ENCODE measurements at places on chromosomes 2 and 18.

DNA sequence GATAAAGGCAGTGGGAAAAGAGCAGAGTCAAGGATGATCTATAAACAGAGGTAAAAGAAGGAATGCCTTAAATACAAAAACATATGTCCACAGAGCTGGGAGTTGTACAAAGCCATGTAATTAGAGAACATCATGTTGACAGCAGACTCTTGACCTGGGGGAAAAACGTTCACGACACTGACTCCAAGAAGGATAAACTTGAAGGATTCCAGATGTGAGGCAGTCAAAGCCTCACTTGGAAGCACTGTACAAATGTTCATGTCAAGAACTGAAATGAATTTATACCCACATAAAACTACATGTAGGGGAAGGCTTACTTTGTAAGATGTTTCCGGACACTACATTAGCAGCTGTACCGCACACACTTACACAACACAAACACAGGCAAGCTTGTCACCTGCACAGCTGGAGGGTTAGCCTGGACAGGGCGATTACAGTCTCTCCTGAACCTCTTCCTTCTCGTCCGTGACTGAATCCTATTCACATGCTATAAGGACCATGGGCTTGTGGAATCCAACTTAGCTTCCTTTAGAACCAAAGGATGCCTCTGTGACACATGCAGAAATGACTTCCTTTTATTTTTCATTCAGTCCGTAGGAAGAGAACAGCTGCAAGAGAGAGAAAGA, 88.6 kb downstream of the SH3YL1 start:
- no peak for DNase-seq

- DNase-seq, result no peak
Measured at GRCh38 chr2:176652300-176653182, 383.3 kb downstream of the MTX2 start.

DNA sequence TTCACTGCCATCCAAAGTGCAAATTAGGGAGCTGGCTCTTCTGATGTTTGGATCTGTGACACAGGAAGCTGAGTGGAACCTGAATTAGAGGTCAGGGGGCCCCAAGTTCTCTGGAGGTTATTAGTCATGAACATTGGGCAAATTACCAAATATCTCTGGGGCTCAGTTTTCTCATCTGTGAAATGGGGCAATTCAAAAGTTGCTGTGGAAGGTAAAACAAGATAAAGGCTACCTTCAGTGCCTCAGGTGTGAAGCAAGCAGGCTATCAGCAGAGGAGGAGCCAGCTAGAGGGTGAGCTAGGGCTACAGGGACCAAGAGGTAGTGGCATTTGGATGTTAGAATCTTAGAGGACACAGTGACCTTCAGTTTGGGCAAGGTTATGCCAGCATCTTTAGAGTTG, 89.4 kb upstream of the FAM136A start:
- DNase-seq, result no peak

DNA sequence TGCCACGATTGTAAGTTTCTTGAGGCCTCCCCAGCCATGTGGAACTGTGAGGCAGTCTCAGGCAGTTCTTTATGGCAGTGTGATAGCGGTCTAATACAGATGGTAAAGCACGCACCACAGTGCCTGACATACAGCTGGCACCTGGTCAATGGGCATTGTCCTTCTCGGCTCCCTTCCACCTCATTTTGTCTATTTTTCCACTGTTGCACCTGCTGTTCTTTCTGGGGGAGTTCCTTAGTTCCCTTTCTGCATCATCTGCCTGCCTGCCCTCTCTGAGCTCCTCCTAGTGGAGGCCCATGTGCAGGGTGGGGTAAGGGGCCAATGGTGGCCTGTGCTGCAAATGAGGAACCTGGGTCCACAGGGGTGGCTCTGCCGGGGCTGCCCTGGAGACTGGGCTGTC, 157.6 kb downstream of the LPIN1 start:
- no peak for DNase-seq

DNA sequence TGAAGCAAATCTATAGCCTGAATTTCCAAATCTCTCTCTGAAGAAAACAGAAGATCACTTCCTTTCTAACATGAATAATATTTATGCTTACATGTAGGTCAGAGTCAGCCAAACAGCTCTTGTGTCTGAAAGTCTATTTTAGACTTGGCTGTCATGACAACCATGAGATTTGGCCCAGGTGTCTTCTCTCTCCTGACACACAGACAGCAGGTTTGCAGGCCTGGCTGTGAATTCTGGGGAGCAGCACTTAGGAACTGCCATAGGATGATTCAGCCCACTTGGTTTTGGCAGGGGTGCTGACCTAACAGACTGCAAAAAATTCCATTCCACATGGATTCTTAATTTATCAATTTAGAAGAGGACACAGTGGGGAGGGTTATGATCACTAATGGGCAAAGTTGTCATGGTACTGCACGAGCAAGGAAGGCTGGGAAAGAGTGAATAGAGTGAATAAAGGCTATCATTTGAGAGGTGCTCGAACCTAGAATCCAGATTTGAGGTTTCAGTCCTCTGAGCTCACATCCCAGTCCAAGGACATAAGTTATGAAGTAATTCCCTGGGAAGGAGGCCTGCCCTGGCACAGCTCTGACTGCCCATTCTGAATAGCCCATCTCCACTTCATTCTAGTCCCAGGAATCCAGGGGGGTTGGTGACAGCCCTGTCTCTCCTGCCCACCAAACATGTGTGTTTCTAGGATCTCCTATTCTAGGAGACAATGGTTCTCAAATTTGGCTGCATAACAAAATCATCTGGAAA, 453.9 kb upstream of the TRIB2 start:
- DNase-seq, result no peak
